ENCODE measurements at places on chromosomes 1 and 21.

DNA sequence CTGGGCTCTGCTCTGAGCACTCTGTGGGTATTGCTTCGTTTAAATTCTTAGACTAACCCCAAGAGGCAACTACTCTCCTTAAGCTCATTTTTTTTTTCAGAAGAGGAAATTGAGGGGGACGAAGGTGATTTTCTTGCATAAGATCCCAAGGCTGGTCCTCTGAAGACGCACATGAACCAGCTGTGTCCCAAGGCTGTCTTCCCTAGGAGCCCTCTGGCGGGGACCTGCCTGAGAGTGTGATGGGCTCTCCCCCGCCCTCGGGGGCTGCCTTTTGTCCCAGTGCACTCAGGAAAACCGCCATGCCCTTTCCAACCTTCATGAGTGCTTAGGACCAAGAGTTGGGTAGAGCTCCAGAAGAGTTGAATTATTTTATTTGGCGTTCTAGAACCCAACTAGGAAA is 21.7 kb downstream of the UMODL1 start:
- no peak for DNase-seq

- DNase-seq, result no peak
Observed at GRCh38 chr21:27421654-27422053, 454.8 kb upstream of the ADAMTS5 start.

DNA sequence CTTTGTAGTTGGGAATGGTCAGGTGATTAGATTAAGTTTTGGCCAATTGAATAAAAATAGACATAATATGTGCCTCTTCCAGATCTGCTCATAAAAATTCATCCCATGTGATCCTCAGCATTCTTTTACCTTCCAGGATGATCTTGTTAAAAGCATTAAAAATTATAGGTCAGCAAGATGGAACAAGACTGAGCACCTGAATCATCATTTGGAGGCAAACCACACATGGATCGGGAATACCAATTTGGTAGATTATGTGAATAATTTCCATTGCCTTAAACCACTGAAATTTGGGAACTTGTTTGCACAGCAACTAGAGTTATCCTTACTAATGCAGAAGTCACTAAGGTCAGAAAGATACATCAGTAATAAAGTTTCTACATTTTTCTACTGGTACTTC is 681.4 kb upstream of the ADGRL2 start:
- no peak for DNase-seq

DNA sequence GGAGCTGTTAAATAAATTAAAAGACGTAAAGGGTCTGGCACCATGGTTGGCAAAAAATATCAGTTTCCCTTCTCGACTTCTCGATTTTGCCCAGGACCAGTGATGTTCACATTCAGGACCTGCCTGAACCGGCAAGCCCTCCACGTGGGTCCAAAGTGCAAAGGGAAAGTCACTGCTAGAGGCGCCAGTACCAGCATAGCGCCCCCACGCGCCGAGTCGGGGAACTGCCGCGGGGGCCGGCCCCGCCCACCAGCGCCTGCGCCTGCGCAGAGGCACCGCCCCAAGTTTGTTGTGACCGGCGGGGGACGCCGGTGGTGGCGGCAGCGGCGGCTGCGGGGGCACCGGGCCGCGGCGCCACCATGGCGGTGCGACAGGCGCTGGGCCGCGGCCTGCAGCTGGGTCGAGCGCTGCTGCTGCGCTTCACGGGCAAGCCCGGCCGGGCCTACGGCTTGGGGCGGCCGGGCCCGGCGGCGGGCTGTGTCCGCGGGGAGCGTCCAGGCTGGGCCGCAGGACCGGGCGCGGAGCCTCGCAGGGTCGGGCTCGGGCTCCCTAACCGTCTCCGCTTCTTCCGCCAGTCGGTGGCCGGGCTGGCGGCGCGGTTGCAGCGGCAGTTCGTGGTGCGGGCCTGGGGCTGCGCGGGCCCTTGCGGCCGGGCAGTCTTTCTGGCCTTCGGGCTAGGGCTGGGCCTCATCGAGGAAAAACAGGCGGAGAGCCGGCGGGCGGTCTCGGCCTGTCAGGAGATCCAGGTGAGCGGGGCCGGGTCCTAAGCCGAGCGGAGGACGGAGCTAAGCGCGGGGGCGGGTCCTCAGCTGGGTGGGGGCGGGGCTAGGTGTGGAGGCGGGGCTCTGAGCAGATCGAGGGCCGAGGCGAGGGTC is at the start of gene PINK1:
TSS of gene PINK1 (plus strand) at position 269 of the 875 bp plus-strand sequence. CDS start at position 360, 91 bp downstream.
- peak; percentile 75 for DNase-seq

DNA sequence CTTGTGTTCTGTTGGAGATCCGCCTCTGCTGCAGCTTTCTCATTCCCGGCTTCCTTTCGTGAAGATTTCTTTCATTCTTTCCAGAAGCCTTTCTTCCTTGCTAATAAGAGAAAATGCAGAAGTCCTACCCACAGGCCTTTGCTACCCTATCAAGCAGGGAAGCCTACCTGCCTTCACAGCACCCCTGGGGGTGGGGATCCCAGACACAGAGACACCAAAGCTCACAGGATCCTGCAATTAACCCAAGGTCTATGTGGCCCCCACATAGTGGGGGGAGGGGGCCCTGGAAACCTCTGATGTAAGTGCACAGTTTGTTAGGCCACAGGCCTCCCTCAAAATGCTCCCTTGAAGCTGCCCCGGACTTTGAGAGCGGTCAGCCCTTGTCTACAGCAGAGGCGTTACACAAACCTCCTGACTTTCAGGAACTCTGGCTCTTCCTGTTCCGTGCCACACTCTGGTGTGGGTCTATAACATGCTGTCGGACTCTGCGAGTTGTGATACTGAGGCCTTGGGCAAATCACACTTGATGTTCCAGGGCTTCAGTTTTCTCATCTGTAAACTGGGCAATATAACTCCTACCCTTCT is 31.2 kb downstream of the NKAIN1 start:
- DNase-seq, result no peak

GRCh38 chr1:185467122-185467521 is 150.1 kb upstream of the IVNS1ABP start:
- no peak for DNase-seq

- DNase-seq, result no peak
Observed at GRCh38 chr1:241061062-241061461, 295.9 kb downstream of the RGS7 start.

- DNase-seq, result peak; percentile 69
Observed at GRCh38 chr1:111604931-111605330, 14.7 kb upstream of the RAP1A start.

DNA sequence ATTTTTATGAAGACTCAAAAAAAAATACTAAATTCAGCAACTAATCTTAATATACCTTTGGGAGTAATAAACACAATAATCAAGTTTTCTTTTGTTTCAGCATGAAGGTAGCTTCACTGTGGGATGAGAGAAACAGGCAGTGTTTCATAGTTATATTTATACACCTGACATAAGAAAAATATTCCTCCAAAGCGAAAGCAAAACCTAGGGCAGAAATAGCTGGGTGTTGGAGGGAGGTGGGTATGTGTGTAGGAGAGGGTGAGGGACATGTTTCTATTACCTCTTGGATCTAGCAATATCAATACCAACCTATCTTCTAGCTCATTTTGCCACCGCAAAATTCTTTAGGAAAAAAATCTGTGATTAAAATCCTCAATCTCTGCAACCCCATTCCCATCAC is 24.9 kb upstream of the MAN1A2 start:
- no peak for DNase-seq

DNA sequence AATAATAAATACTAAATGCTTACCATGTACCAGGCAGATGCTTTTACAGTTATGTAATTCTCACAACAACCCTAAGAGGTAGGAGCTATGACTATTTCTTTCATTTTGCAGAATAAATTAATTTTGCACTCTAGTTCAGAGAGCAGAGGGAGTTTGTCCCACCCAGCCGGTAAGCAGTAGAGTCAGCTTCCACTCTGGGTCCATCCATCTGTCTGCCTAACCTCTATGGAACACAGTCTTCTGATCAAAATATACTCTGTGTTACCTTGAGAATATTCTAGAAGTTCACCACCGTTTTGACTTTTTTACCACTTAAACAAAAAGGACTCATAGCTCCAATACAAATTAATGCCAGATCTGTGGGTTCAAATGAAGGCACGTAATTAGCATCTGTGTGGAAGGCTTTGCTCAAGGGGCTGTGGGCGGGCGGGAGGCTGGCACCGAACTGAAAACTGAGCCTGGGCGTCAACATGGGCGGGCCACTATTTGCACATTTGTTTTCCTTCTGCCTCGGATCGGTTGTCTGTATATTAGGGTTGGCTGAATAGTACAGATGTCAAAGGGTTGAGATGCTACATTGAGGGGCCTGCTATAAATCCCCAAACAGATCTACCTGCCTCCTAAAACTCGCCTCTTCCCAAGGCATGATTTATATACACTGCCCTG is 33.1 kb upstream of the LMO4 start:
- DNase-seq, result no peak

DNA sequence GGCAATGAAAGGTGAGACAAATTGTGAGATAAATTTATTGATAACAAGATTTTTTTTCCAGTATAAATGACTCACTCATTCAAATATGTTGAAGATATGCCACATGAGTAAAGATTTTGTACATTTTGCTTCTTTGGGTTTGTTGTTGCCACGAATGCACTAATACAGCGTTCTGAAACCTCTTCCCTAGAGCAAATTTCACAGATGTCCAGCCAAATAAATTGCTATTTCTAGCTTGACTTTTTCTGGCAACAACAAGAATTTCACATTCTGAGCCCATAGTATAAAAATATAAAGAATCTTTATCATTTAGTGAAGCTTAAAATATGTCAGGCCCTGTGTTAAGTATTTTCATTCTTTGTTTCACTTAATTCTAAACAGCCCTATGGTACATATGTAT is 114.5 kb upstream of the COL24A1 start:
- no peak for DNase-seq

GRCh38 chr1:1540090-1540817 is at the start of gene TMEM240:
Gene TMEM240 (minus strand): TSS chr1:1540624. CDS start chr1:1540346, 278 bp downstream.
- no peak for DNase-seq

GRCh38 chr1:26346274-26347033 is 7.5 kb downstream of the CRYBG2 start:
- DNase-seq, result no peak

- DNase-seq, result no peak
Observed at GRCh38 chr1:246297279-246298265, 209.5 kb downstream of the SMYD3 start.

DNA sequence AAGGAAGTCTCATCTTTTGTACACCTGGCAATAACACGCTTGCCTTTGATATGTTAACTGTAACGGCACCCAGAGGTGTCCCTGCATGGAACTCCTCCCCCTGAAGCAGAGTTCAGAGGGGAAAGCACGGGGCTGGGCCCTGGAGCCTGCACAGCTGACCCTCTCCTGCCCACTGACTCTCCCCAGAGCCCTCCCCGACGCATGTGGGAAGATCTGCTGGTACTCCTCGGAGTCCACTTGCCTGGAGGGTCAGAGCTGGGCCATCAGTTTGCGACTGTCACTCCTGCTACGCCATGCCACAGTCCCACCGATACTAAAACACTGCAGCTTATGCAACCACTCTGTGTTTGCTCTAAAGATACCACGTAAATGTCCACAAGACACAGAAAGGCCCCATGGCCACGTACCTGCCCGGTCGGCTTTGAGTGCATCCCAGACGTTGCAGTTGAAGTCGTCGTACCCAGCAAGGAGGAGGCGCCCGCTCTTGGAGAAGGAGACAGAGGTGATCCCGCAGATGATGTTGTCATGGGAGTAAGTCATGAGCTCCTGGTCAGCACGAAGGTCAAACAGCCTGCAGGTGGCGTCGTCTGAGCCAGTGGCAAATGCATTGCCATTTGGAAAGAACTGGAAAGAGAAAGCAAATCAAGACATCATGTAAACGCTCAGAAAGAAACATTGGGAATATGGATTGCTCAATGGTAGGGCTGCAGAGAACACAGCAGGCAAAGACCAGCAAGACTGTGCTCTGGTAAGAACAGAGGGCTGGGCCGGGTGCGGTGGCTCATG is 10.6 kb upstream of the NADK start:
- no peak for DNase-seq

- DNase-seq, result no peak
Observed at GRCh38 chr1:93180723-93181613, at the start of gene CCDC18. Gene CCDC18 (plus strand): TSS chr1:93180724. CDS start chr1:93183362, 2,638 bp downstream.

All from MG63 (cell line).